ENCODE measurements at places on chromosomes 12 and 14.

- H3K36me3 ChIP-seq: no peaks in the 10 kb centered on the region
- no peak overlapping the region for H3K27ac ChIP-seq
- DNase-seq: peak; percentile 18
- H3K4me1 ChIP-seq: peaks cover 7% of the 10 kb centered on the region
- no peaks in the 10 kb centered on the region for H3K27me3 ChIP-seq
These were observed 84.4 kb downstream of the C2CD5 start for GRCh38 chr12:22459838-22460490.

- H3K4me3 ChIP-seq: no peak overlapping the region
- peaks cover 16% of the 10 kb centered on the region for H3K27me3 ChIP-seq
- H3K27ac ChIP-seq: no peak overlapping the region
- H3K36me3 ChIP-seq: peaks cover 15% of the 10 kb centered on the region
- H3K4me1 ChIP-seq: no peaks in the 10 kb centered on the region
These were observed 46.0 kb downstream of the CACNA2D4 start for GRCh38 chr12:1872448-1872847.

DNA sequence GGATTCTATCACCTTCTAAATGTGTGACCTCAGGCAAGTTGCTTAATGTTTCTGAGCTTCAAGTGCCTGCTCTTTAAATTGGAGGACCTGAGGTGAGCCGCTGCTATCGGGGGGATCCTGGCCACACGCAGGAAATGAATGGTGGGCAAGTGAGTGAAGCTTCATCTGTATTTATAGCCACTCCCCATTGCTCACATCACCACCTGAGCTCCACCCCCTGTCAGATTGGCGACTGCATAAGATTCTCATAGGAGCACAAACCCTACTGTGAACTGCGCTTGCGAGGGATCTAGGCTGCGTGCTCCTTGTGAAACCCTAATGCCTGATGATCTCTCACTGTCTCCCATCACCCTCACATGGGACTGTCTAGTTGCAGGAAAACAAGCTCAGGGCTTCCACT, 158.6 kb upstream of the CCND2 start:
- H3K27me3 ChIP-seq: peaks cover 15% of the 10 kb centered on the region
- no peak for DNase-seq
- no peaks in the 10 kb centered on the region for H3K36me3 ChIP-seq
- peaks cover 42% of the 10 kb centered on the region for H3K4me1 ChIP-seq
- H3K27ac ChIP-seq: no peak overlapping the region

- H3K36me3 ChIP-seq: no peaks in the 10 kb centered on the region
- H3K4me3 ChIP-seq: no peak overlapping the region
- peaks cover 21% of the 10 kb centered on the region for H3K27me3 ChIP-seq
These were observed 53.9 kb downstream of the NTN4 start for GRCh38 chr12:95736631-95737030.

- no peaks in the 10 kb centered on the region for H3K4me1 ChIP-seq
- peaks cover 11% of the 10 kb centered on the region for H3K27me3 ChIP-seq
- H3K4me3 ChIP-seq: no peak overlapping the region
- no peaks in the 10 kb centered on the region for H3K36me3 ChIP-seq
- no peak overlapping the region for H3K27ac ChIP-seq
These were observed 118.7 kb downstream of the BRMS1L start for GRCh38 chr14:35944847-35945246.

- peak overlapping the region; percentile 75 for H3K27ac ChIP-seq
- H3K27me3 ChIP-seq: no peaks in the 10 kb centered on the region
- H3K4me1 ChIP-seq: peaks cover 38% of the 10 kb centered on the region
These were observed 298.2 kb downstream of the RPAP3 start for GRCh38 chr12:47407463-47408129.

DNA sequence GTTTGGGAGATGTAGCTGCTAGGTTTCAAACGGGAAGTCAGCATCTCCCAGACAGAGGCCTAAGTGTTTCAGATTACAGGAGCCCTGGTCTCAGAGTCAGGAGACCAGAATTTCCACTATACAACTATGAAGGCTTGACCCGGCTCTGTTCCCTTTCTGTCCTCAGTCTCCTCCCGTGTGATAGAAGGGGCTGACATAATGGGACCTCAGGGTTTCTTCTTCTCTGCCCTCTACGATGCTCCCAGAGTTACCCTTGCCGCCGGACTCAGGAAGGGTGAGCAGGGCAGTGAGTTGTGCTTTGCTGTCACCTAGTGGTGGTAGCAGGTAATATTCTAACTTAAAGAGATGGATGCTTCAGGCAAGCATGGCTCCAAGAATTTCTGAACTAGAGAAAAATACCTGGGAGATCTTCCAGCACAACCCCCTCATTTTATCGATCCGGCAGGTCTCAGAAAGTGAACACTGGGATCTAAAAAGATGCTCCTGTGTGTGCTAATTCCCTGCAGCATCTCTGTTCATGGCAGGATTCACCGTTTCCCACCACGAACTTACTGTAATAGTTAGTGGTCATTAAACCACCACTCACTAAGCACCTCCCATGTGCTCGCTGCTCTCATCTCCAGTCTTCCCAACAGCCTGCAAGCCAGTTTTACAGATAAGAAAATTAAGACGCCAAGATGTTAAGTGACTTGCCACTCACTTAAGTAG, 84.4 kb downstream of the VWF start:
- no peaks in the 10 kb centered on the region for H3K36me3 ChIP-seq
- H3K27me3 ChIP-seq: peaks cover 4% of the 10 kb centered on the region
- no peaks in the 10 kb centered on the region for H3K4me1 ChIP-seq

- H3K4me3 ChIP-seq: peak overlapping the region; percentile 98
- H3K27me3 ChIP-seq: no peaks in the 10 kb centered on the region
- DNase-seq: peak; percentile 88
- peaks cover 74% of the 10 kb centered on the region for H3K4me1 ChIP-seq
- peak overlapping the region; percentile 97 for H3K27ac ChIP-seq
- H3K36me3 ChIP-seq: peaks cover 4% of the 10 kb centered on the region
These were observed 1318.4 kb downstream of the TMEM121 start for GRCh38 chr14:106844608-106845285.

GRCh38 chr12:39040275-39040674, 134.9 kb upstream of the CPNE8 start:
- no peak overlapping the region for H3K27ac ChIP-seq
- H3K27me3 ChIP-seq: no peaks in the 10 kb centered on the region
- no peaks in the 10 kb centered on the region for H3K36me3 ChIP-seq
- DNase-seq: no peak
- H3K4me3 ChIP-seq: no peak overlapping the region
- no peaks in the 10 kb centered on the region for H3K4me1 ChIP-seq

GRCh38 chr12:94495445-94496115, 35.9 kb upstream of the CEP83 start:
- no peak overlapping the region for H3K4me3 ChIP-seq
- H3K4me1 ChIP-seq: no peaks in the 10 kb centered on the region
- no peak for DNase-seq

GRCh38 chr12:21073822-21074460, 57.1 kb upstream of the SLCO1B1 start:
- H3K27me3 ChIP-seq: no peaks in the 10 kb centered on the region
- H3K36me3 ChIP-seq: no peaks in the 10 kb centered on the region
- no peak overlapping the region for H3K27ac ChIP-seq
- no peak overlapping the region for H3K4me3 ChIP-seq

DNA sequence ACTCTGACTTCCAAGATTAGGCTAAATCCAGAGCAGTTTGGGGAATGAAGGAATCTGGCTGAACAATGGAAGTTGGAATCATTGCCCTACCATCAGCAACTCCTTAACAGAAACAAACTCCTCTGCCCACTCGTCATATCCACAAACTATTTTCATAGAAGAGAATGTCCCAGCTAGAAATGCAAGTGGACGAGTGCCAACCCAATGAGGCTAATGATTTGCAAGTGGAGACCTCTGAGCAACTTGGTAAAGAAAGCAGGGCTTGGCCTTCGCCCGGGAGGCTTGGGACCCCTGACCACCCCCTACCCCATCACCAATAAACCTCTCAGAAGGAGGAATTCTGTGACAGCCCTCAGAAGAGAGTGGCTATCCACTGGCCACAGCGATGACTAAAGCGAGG, 40.0 kb upstream of the DDX11 start:
- H3K36me3 ChIP-seq: no peaks in the 10 kb centered on the region
- H3K27me3 ChIP-seq: peaks cover 11% of the 10 kb centered on the region
- no peak overlapping the region for H3K27ac ChIP-seq
- no peak for DNase-seq
- H3K4me1 ChIP-seq: no peaks in the 10 kb centered on the region

GRCh38 chr14:73462048-73462715, 3.8 kb upstream of the NUMB start:
- H3K27me3 ChIP-seq: no peaks in the 10 kb centered on the region
- no peaks in the 10 kb centered on the region for H3K36me3 ChIP-seq
- DNase-seq: no peak

GRCh38 chr12:88310666-88311065, 168.6 kb downstream of the TMTC3 start:
- H3K36me3 ChIP-seq: no peaks in the 10 kb centered on the region
- H3K4me3 ChIP-seq: no peak overlapping the region
- H3K4me1 ChIP-seq: no peaks in the 10 kb centered on the region
- no peak for DNase-seq

- no peak for DNase-seq
- no peaks in the 10 kb centered on the region for H3K27me3 ChIP-seq
- H3K4me3 ChIP-seq: no peak overlapping the region
- H3K36me3 ChIP-seq: peaks cover 7% of the 10 kb centered on the region
These were observed 357.1 kb downstream of the BCL11B start for GRCh38 chr14:98914942-98915341.

- peaks cover 46% of the 10 kb centered on the region for H3K4me1 ChIP-seq
- peak; percentile 39 for DNase-seq
- peak overlapping the region; percentile 90 for H3K4me3 ChIP-seq
- peaks cover 29% of the 10 kb centered on the region for H3K27me3 ChIP-seq
- no peaks in the 10 kb centered on the region for H3K36me3 ChIP-seq
These were observed 5.3 kb downstream of the ASB2 start for GRCh38 chr14:93970965-93971634.

- no peaks in the 10 kb centered on the region for H3K4me1 ChIP-seq
- H3K27me3 ChIP-seq: peaks cover 13% of the 10 kb centered on the region
- H3K36me3 ChIP-seq: no peaks in the 10 kb centered on the region
- no peak overlapping the region for H3K27ac ChIP-seq
- DNase-seq: no peak
These were observed 178.5 kb downstream of the KIF26A start for GRCh38 chr14:104316723-104317491.

- H3K4me1 ChIP-seq: peaks cover 43% of the 10 kb centered on the region
- H3K4me3 ChIP-seq: peak overlapping the region; percentile 37
- no peak overlapping the region for H3K27ac ChIP-seq
- no peaks in the 10 kb centered on the region for H3K27me3 ChIP-seq
- no peaks in the 10 kb centered on the region for H3K36me3 ChIP-seq
These were observed 1.9 kb downstream of the RASAL1 start for GRCh38 chr12:113133666-113134065.

DNA sequence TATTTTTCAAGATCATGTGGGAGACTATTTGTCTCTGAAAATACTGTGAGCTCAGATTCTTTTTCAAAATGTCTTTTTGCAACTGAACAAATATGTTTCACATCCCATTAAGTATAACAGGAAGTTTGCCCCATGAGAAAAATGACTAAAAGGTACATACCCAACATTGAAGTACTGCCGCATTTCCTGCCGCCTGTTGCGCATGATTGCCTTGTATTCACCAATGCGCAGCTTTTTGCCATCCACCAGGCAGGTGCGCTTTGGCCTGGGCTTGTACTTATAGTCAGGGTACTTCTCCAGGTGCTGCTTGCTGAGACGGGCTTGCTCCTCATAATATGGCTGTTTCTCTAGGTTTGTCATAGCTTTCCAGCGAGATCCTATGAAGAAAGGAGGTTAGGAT, 413.2 kb downstream of the SOX5 start:
- no peaks in the 10 kb centered on the region for H3K27me3 ChIP-seq
- H3K27ac ChIP-seq: peak overlapping the region; percentile 65
- no peaks in the 10 kb centered on the region for H3K36me3 ChIP-seq

DNA sequence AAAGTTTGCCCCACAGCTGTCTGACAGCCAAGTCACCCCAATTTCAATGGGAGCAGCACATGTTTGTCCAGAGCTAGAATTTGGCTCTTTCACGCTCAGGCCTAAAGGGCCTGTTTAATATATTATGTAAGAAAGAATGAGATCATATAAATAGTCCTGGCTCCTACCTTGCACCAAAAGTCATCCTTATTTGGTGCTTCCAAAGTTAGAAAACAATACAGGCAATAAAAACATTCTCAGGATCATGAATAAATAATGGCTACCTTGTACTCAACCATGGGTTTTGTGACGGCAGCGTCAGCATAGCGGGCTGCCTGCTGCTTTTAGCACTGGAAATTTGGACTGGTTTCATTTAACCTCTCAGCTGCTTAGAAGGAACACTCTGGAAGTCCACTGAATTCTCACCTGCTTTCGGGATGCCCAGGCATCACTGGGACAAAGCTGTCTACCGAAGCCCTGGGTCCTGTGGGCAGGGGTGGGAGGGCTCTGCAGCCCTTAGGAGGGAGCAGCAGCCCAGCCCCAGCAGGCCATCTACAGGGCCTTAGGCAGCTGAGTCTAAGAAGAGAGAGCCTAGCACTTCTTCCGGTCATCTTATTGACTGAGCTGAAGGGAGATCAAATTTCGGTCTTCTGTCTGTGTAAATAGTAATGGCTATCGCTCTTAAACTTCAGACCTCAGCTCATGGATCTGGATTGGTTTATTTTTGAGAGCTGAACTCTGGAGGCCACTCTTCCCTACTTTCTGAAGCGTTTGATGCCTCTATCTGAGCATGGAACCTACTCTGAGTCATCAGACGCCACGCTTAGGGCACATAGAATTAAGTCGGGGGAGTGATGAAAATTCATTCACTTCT, 106.5 kb downstream of the SAMD4A start:
- H3K4me1 ChIP-seq: peaks cover 3% of the 10 kb centered on the region
- H3K36me3 ChIP-seq: peaks cover under 1% of the 10 kb centered on the region
- H3K4me3 ChIP-seq: no peak overlapping the region

- no peak for DNase-seq
- no peaks in the 10 kb centered on the region for H3K36me3 ChIP-seq
- H3K4me1 ChIP-seq: peaks cover 9% of the 10 kb centered on the region
- H3K4me3 ChIP-seq: no peak overlapping the region
- no peak overlapping the region for H3K27ac ChIP-seq
These were observed 128.4 kb upstream of the NCOR2 start for GRCh38 chr12:124695861-124696260.

DNA sequence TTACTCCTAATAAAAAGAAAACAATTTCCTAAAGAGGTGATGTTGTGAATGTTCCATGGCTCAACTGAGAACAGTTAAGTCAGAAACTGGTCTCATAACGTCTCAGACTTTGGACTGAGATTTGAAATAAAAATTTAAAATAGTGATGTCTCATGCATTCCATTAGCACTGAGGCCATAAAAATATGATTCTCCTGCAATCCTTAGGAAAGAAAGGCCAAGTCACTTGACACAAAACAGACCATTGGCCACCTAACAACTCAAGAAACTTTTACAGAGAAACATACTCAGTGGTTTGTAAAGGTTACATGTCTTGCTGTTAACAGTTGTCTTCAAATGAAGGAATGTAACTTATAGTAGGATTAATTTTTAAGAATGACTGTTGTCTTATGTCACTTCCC, 58.1 kb downstream of the STAB2 start:
- peaks cover 23% of the 10 kb centered on the region for H3K27me3 ChIP-seq
- no peaks in the 10 kb centered on the region for H3K4me1 ChIP-seq
- H3K36me3 ChIP-seq: no peaks in the 10 kb centered on the region
- no peak for DNase-seq
- H3K27ac ChIP-seq: no peak overlapping the region

DNA sequence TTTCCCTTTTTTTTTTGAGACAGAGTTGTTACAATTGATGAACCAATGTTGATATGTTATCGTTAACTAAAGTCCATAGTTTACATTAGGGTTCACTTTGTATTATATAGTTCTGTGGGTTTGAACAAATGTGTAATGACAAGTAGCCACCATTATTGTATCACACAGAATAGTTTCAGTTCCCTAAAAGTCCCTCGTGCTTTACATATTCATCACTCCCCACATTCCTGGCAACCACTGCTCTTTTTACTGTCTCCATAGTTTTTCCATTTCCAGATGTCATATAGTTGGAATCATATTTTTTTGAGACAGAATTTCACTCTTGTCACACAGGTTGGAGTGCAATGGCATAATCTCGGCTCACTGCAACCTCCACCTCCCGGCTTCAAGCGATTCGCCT, 12.5 kb downstream of the HSD17B6 start:
- no peaks in the 10 kb centered on the region for H3K36me3 ChIP-seq
- H3K4me1 ChIP-seq: peaks cover 10% of the 10 kb centered on the region
- H3K4me3 ChIP-seq: no peak overlapping the region
- H3K27ac ChIP-seq: no peak overlapping the region
- no peak for DNase-seq
